ENCODE measurements at places on chromosomes 3 and 15. TPM values are rescaled to one million over a fixed set of nuclear protein-coding genes. Genes with fewer than 3 reads are reported as not detected.
A peak's percentile ranks its signal among the peaks of the same experiment; 100 is the strongest.

DNA sequence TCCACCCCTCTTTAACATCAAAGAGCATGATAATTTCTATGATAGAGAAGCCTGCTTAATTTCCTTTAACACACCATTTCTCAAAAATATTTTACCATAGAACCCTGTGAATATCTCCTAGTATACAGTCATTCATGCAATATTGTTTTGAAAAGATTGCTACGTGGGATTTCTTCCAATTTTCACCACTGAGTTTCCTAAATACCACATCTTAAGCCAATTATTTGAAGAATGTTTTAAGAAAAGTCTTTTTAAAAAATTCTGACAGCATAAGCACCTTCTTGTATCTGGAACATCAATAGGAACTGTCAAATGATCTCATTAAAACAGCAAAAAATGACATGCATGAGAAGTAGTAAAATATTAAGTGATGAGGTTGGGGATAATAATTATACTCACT is 1126.7 kb downstream of the TUSC7 start:
- no peak overlapping the region for H3K4me3 ChIP-seq
- no peaks in the 10 kb centered on the region for H3K4me1 ChIP-seq
- no peaks in the 10 kb centered on the region for H3K27me3 ChIP-seq
- DNase-seq = no peak
- H3K36me3 ChIP-seq = no peaks in the 10 kb centered on the region

DNA sequence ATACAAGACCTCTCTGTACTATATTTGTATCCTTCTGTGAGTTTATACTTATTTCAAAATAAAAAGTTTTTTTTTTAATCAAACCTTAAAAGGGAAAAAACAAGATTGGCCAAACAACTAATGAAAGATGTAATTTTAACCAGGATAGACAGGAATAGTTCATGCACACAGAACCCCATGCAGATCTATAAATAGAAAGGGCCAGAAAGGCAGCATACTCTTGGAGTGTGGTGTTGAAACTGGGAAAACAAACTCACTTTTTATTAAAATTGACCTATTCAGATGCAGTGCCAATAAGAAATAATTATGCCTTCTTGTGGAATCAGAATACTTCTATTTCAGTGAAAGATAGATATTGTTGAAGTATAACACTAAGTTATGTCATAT is 204.6 kb downstream of the PLCL2 start:
- peak overlapping the region; percentile 61 for H3K27ac ChIP-seq
- no peak for DNase-seq
- peaks cover 18% of the 10 kb centered on the region for H3K4me1 ChIP-seq

GRCh38 chr3:43031485-43031884 is 52.4 kb downstream of the GASK1A start:
- H3K4me1 ChIP-seq = peaks cover 3% of the 10 kb centered on the region
- no peak overlapping the region for H3K4me3 ChIP-seq
- no peaks in the 10 kb centered on the region for H3K27me3 ChIP-seq
- no peaks in the 10 kb centered on the region for H3K36me3 ChIP-seq
- no peak for DNase-seq
- H3K27ac ChIP-seq = no peak overlapping the region

DNA sequence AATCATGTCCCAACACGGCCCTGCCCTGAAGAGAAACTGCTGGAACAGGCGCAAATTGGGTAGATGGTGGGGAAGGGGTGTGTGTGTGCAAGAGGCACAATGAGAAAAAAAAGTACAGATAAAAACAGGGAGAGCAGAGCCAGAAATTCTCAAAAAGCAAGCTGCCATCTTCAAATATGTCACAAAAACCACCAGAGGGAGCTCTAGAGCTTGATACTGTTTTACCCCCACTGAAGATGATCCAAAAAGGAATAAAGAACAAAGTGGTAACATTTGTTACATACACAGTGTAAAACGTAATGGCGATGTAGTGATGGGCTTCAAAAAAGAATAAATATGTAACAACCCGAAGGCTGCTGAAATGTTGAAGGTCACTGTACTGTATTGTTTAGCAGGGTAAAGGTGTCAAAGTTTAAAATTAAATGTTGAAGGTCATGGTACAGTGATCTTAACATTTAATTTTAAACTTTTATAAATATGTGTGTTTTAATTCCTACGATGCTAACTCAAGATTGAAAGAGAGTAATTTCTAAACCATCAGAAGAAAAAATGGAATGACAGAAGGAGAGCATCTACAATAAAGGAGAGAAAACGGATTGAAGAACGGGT is 6.0 kb downstream of the SNRPA1 start:
- peaks cover 39% of the 10 kb centered on the region for H3K4me1 ChIP-seq
- no peak overlapping the region for H3K4me3 ChIP-seq
- no peaks in the 10 kb centered on the region for H3K27me3 ChIP-seq
- DNase-seq = no peak
- H3K36me3 ChIP-seq = peaks cover 85% of the 10 kb centered on the region
- no peak overlapping the region for H3K27ac ChIP-seq

DNA sequence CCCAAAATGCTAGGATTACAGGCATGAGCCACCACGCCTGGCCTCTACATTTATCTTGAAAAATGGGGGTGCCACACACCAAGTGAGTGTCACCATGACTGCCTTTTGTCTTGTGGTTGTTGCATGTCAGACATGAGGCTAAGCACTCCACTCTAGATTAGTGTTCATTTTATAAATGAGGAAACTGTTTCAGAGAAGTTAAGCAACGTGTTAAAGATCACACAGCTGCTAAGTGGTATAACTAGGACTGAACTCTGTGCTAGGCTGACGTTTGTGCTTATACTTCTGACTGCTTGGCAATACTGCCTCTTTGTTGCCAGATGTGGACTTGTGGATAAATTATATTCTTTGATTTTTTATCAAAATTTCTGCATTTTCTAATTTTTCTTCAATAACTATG is 50.8 kb upstream of the SMAD6 start:
- H3K4me1 ChIP-seq = no peaks in the 10 kb centered on the region
- no peaks in the 10 kb centered on the region for H3K36me3 ChIP-seq
- no peak for DNase-seq
- H3K27ac ChIP-seq = no peak overlapping the region

- peaks cover 5% of the 10 kb centered on the region for H3K4me1 ChIP-seq
- no peak for DNase-seq
- peak overlapping the region; percentile 44 for H3K27ac ChIP-seq
Observed at GRCh38 chr3:73529308-73530021, 95.3 kb downstream of the PDZRN3 start.

- H3K4me3 ChIP-seq = no peak overlapping the region
- no peaks in the 10 kb centered on the region for H3K4me1 ChIP-seq
- no peak overlapping the region for H3K27ac ChIP-seq
- H3K36me3 ChIP-seq = no peaks in the 10 kb centered on the region
Observed at GRCh38 chr3:56197259-56197965, 270.9 kb downstream of the ERC2 start.

GRCh38 chr3:49199239-49199899 is 28.0 kb downstream of the KLHDC8B start:
- peak overlapping the region; percentile 44 for H3K4me3 ChIP-seq
- no peaks in the 10 kb centered on the region for H3K27me3 ChIP-seq
- H3K27ac ChIP-seq = peak overlapping the region; percentile 45
- DNase-seq = peak; percentile 96

- no peak for DNase-seq
- peak overlapping the region; percentile 64 for H3K4me3 ChIP-seq
- peaks cover 5% of the 10 kb centered on the region for H3K36me3 ChIP-seq
- H3K27me3 ChIP-seq = no peaks in the 10 kb centered on the region
Observed at GRCh38 chr15:40764629-40765103, 798 bp downstream of the GCHFR start.

DNA sequence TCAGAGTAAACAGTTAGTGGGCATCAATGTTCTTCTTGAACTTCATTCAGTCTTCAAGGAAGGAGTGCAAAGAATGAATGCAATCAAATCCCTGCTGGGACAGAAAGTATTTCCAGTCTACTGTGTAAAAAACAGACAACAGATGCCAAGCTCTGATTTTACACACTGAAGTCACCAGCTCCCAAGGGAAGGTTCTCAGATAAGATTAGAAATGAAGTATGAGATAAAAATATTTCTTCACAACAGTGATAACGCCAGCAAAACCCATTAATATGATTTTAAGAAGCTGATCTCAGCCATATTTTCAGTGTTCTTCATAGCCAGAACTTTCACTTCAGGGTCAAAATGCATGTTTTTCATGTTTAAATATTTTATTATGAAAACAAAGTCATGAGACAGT is 265.6 kb downstream of the CTNNB1 start:
- no peak overlapping the region for H3K27ac ChIP-seq
- no peak for DNase-seq
- H3K4me1 ChIP-seq = no peaks in the 10 kb centered on the region
- H3K27me3 ChIP-seq = no peaks in the 10 kb centered on the region
- H3K4me3 ChIP-seq = no peak overlapping the region
- no peaks in the 10 kb centered on the region for H3K36me3 ChIP-seq

- peaks cover 39% of the 10 kb centered on the region for H3K4me1 ChIP-seq
- peak overlapping the region; percentile 84 for H3K27ac ChIP-seq
- H3K36me3 ChIP-seq = peaks cover 15% of the 10 kb centered on the region
- H3K27me3 ChIP-seq = no peaks in the 10 kb centered on the region
Observed at GRCh38 chr3:129121016-129121791, 400 bp downstream of the RAB43 start.

DNA sequence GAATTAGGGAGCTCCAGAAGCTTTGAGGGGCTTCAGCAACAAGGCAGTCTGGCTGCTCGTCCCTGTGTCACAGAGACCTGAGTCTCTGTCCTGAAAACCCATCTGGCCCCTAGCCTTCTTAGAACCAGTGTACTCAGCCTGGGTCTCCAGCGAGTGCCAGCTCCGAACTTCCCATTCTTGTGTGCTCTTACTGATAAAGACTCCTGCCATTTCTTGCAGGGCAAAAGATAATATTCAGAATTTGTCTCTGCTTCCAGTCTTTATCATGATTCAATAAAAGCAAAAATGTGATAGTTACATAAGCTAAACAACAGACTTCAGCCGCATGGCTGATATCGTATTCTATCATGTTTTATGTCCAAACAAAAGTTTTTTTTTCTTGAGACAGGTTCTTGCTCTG is 36.0 kb upstream of the BCL2A1 start:
- H3K36me3 ChIP-seq = no peaks in the 10 kb centered on the region
- no peak overlapping the region for H3K4me3 ChIP-seq
- H3K4me1 ChIP-seq = no peaks in the 10 kb centered on the region
- H3K27ac ChIP-seq = no peak overlapping the region

- no peak for DNase-seq
- peaks cover 12% of the 10 kb centered on the region for H3K36me3 ChIP-seq
- H3K4me1 ChIP-seq = peaks cover 48% of the 10 kb centered on the region
- no peak overlapping the region for H3K27ac ChIP-seq
- H3K27me3 ChIP-seq = no peaks in the 10 kb centered on the region
- no peak overlapping the region for H3K4me3 ChIP-seq
Observed at GRCh38 chr3:52895418-52895817, 1.9 kb downstream of the STIMATE start.

- H3K36me3 ChIP-seq = no peaks in the 10 kb centered on the region
- H3K27me3 ChIP-seq = no peaks in the 10 kb centered on the region
- no peak for DNase-seq
- no peaks in the 10 kb centered on the region for H3K4me1 ChIP-seq
- no peak overlapping the region for H3K27ac ChIP-seq
- H3K4me3 ChIP-seq = no peak overlapping the region
Observed at GRCh38 chr3:133283958-133284807, 115.7 kb upstream of the BFSP2 start.

- no peak for DNase-seq
- no peaks in the 10 kb centered on the region for H3K36me3 ChIP-seq
- H3K4me3 ChIP-seq = no peak within 1 kb of the TSS
- no peak within 1 kb of the TSS for H3K27ac ChIP-seq
- H3K4me1 ChIP-seq = no peaks in the 10 kb centered on the region
- H3K27me3 ChIP-seq = no peaks in the 10 kb centered on the region
Observed at GRCh38 chr15:43648649-43649429, at the start of gene CATSPER2. Gene CATSPER2, minus strand, starts transcription at chr15:43648844. Its CDS starts 783 bp downstream, at chr15:43648061.

- H3K27ac ChIP-seq = no peak within 1 kb of the TSS
- H3K36me3 ChIP-seq = no peaks in the 10 kb centered on the region
- H3K4me1 ChIP-seq = no peaks in the 10 kb centered on the region
- no peaks in the 10 kb centered on the region for H3K27me3 ChIP-seq
Observed at GRCh38 chr3:10164546-10165393, at the start of gene IRAK2. Gene IRAK2, plus strand, starts transcription at chr3:10164919. Its CDS starts 36 bp downstream, at chr3:10164955.

- no peaks in the 10 kb centered on the region for H3K27me3 ChIP-seq
- H3K4me1 ChIP-seq = peaks cover 41% of the 10 kb centered on the region
- H3K36me3 ChIP-seq = no peaks in the 10 kb centered on the region
- DNase-seq = no peak
- H3K4me3 ChIP-seq = no peak overlapping the region
Observed at GRCh38 chr3:127728417-127729015, 55.8 kb downstream of the ABTB1 start.

- no peak overlapping the region for H3K27ac ChIP-seq
- no peak overlapping the region for H3K4me3 ChIP-seq
- no peak for DNase-seq
- no peaks in the 10 kb centered on the region for H3K36me3 ChIP-seq
- H3K27me3 ChIP-seq = no peaks in the 10 kb centered on the region
Observed at GRCh38 chr3:57796261-57796660, 40.2 kb downstream of the SLMAP start.

DNA sequence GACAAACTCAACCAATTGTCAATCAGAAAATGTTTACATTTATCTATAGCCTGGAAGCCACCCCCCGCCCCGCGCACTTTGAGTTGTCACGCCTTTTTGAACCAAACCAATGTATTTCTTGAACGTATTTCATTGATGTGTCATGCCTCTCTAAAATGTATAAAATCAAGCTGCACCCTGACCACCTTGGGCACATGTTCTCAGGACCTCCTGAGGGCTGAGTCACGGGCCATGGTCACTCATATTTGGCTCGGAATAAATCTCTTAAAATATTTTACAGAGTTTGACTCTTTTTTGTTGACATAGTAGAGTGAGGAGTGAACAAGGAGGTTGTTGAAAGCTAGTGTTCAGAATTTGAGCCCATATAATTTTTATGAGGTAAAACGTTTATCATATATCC is 6.5 kb downstream of the MCTP2 start:
- H3K4me3 ChIP-seq = no peak overlapping the region
- DNase-seq = no peak
- peaks cover 3% of the 10 kb centered on the region for H3K27me3 ChIP-seq
- H3K4me1 ChIP-seq = no peaks in the 10 kb centered on the region
- no peak overlapping the region for H3K27ac ChIP-seq
- H3K36me3 ChIP-seq = no peaks in the 10 kb centered on the region

- no peaks in the 10 kb centered on the region for H3K36me3 ChIP-seq
- H3K4me3 ChIP-seq = no peak overlapping the region
- peak; percentile 40 for DNase-seq
- H3K27me3 ChIP-seq = no peaks in the 10 kb centered on the region
- peaks cover 8% of the 10 kb centered on the region for H3K4me1 ChIP-seq
- no peak overlapping the region for H3K27ac ChIP-seq
Observed at GRCh38 chr3:48507256-48508061, 3.5 kb upstream of the SHISA5 start.

Gene GOLGA8S
- total RNA-seq = 0.72 TPM

Gene RHOV
- not detected for total RNA-seq

Gene NMB
- 8.0 TPM for total RNA-seq

Gene GOLGA6A
- total RNA-seq = not detected

Gene MINAR1
- 0.12 TPM for total RNA-seq

Gene MRAS
- 254 TPM for total RNA-seq

Gene GRK7
- not detected for total RNA-seq

Gene ZPLD1
- total RNA-seq = 0.13 TPM

Gene EAF2
- total RNA-seq = 3.5 TPM

Gene GHSR
- total RNA-seq = not detected

Gene RGMA
- total RNA-seq = 14.8 TPM

Gene HYAL2
- 234 TPM for total RNA-seq

Gene PLA2G4D
- not detected for total RNA-seq

Gene SKOR1
- 0.18 TPM for total RNA-seq

All from heart left ventricle (tissue), 16 donors.